ENCODE measurements at places on chromosomes 5 and 9. TPM values are rescaled to one million over a fixed set of nuclear protein-coding genes. Genes with fewer than 3 reads are reported as not detected.

MSMP gene
- total RNA-seq = 6.5 TPM

HK3 gene
- not detected for total RNA-seq

ACSL6 gene
- total RNA-seq = 0.47 TPM

SOHLH1 gene
- total RNA-seq = not detected

EDIL3 gene
- total RNA-seq = 11.4 TPM

ZNF483 gene
- total RNA-seq = 1.3 TPM

RNF180 gene
- total RNA-seq = 6.4 TPM

PCDHB14 gene
- 1.6 TPM for total RNA-seq

ADGRV1 gene
- 0.56 TPM for total RNA-seq

SLCO6A1 gene
- not detected for total RNA-seq

SLC6A18 gene
- not detected for total RNA-seq

RPL35 gene
- 2,756 TPM for total RNA-seq

PLK2 gene
- total RNA-seq = 882 TPM

GMCL2 gene
- not detected for total RNA-seq

MRPS2 gene
- total RNA-seq = 18.9 TPM

CCL19 gene
- total RNA-seq = not detected

Data from endothelial cell of coronary artery (primary cell).